ENCODE measurements at places on chromosomes 16 and 17.

DNA sequence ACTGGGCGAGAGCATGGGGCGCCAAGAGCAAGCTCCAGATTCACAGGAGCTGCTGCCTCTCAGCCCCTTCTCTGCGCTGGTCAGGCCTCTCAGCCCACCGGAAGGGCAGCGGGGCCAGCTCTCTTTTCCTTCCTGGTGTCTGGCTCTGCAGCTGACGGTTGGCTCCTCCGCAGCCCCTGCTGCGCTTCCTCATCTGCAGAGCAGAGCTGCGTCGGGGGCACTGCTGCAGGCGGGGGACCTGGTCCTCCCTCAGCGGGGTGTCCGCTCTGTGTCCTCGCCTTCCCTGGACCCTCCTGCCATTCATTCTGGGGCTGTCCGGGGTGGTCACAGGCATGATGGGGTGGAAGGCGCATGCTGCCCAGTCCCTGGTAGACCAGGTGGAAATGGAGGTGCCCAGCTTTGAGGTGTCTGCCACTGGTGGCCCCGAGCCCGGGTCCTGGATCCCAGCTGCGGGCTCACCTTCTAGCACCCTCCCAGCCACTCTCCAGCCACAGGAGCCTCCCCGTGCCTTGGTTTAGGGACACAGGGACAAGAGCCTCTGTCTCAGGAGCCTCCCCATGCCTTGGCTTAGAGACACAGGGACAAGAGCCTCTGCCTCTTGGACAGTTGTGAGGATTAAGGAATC is 84.8 kb downstream of the IRF8 start:
- DNase-seq = no peak

DNA sequence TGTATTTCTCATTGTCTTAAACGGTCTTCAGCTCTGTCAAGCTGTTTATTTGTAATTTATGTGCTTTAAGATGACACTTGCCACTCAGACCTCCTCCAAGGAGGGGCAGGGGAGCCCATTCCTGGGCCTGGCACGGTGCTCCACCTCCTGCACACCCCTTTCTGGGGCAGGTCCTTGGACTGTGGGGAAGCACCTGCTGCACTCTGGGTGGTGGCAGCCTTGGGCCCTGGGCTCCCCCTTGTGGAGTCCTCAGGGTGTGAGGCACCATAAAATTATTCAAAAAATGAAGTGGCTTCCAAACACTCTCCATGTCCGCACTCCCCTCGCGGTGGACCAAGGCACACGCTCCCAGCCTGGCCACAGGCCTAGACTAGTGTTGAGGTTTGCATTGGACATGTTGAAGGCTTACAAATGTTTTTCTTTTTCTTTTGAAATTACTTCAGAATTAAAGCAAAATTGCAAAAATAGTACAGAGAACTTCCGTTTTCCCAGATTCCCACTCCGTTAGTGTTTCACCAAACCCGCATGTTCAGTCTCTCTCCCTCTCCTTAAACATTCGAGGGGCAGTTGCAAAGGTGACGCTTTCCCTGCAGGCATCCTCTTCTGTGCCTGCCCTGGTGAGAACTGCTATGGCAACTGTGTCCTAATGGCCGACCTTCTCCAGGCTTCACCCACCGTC is 32.4 kb downstream of the FOXK2 start:
- DNase-seq = peak; percentile 44

- no peak for DNase-seq
These were observed 42.8 kb downstream of the PRAC1 start for GRCh38 chr17:48679385-48680096.

DNA sequence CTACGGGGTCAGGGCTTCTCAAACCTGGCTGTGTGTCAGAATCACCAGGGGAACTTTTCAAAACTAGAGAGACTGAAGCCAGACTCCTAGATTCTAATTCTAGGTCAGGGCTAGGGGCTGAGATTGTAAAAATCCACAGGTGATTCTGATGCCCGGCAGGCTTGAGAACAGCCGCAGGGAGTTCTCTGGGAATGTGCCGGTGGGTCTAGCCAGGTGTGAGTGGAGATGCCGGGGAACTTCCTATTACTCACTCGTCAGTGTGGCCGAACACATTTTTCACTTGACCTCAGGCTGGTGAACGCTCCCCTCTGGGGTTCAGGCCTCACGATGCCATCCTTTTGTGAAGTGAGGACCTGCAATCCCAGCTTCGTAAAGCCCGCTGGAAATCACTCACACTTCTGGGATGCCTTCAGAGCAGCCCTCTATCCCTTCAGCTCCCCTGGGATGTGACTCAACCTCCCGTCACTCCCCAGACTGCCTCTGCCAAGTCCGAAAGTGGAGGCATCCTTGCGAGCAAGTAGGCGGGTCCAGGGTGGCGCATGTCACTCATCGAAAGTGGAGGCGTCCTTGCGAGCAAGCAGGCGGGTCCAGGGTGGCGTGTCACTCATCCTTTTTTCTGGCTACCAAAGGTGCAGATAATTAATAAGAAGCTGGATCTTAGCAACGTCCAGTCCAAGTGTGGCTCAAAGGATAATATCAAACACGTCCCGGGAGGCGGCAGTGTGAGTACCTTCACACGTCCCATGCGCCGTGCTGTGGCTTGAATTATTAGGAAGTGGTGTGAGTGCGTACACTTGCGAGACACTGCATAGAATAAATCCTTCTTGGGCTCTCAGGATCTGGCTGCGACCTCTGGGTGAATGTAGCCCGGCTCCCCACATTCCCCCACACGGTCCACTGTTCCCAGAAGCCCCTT is 10.9 kb downstream of the STH start:
- DNase-seq = no peak

- no peak for DNase-seq
These were observed 53.6 kb downstream of the WNT3 start for GRCh38 chr17:46764709-46765401.

DNA sequence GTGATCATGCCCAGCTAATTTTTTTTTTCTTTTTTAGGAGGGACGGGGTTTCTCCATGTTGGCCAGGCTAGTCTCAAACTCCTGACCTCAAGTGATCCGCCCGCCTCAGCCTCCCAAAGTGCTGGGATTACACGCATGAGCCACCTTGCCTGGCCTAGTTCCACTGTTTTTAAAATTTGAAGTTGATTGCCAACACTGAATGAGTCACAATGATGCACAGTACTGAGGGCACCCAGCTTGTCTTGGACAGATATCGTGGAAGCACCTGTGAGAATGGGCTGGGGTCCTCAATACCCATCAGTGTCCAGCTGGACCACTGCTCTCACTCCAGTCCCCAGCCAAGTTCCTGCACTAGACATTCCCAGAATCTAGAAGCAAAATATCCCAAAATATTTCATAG is 2.5 kb downstream of the KNOP1 start:
- DNase-seq = no peak

- no peak for DNase-seq
These were observed 1.9 kb downstream of the CDK5R1 start for GRCh38 chr17:32488604-32489180.

GRCh38 chr16:54165174-54165911 is 121.2 kb downstream of the IRX3 start:
- no peak for DNase-seq

GRCh38 chr17:49480836-49481615 is 14.1 kb upstream of the NGFR start:
- DNase-seq = no peak

DNA sequence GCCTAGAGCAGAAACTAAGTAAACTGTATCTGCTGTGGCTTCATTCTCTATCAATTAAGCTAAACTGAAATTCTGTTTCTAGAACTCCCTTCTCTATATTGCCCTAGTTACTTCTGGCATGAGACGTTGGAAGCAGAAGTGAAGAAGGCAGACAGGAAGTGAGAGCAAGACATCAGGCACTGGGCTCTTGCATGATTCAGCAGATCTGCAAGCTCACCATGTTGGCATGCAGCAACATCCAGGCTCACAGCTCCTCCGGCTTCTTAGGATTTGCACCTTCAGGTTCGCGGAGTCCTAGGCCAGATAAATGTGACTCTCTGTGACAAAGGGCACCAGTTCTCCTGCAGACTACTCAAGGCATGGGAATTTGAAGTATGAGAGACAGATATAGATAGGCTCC is 148.3 kb downstream of the CDH8 start:
- DNase-seq = no peak

- DNase-seq = peak; percentile 63
These were observed 46.7 kb upstream of the LHX1 start for GRCh38 chr17:36890398-36891168.

- DNase-seq = no peak
These were observed 10.5 kb downstream of the SLC13A5 start for GRCh38 chr17:6702567-6703215.

DNA sequence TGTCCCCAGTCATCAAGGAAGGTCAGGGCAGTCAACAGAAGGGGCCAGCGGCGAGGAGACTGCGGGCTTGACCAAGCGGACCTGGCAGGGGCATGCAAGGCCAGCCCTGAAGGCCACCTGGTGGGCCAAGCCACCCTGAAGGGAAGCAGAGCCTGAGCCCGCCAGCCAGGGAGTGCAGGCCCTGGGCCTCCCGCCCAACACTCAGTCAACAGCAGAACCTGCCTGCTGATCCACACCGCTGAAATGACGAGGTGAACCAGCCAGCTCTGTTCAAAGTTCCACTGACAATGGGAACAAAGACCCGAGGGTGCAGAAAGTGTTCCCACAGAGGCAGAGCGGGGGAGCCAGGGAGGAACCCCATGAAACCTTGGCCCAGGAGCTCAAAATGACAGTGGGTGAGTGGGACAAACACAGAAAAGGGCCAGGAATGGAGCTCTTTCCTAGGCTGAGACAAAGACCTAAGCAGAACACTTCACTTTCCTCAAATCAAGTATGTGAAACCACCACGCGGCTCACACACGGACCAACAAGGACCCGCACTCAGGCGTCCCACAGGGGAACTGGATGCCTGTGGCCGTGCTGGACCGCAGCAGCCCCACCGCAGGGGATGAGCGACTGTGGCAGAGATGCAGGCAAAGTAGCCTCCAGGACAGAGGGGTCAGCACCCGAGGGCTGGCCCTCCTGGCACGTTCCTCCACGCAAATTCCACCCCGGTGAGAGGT is 12.0 kb downstream of the AXIN1 start:
- no peak for DNase-seq

DNA sequence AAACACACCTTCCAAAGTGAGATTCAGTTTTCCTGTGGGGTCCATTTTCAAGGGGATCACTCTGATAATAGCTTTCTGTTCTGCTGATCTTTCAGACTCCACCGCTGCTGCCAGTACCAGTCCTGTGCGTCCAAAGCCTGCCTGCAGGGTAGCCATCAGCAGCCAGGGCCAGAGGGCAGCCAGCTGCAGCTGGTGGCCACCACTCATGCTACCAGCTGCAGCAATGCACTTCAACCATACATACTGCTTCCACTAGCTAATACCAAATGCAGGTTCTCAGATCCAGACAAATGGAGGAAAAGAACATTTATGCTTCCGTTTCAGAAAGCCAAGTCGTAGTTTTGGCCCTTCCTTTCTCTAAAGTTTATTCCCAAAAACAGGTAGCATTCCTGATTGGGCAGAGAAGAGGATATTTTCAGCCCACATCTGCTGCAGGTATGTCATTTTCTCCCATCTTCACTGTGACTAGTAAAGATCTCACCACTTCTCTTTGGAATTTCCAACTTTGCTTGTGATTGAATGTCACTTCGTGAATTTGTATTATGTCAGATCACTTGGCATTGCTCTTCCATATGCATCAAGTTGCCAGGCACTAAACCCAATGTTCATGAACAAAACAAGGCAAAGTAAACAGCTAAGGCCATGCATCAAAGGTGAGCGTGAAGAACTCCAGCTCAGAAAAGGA is 1.8 kb downstream of the RNF43 start:
- DNase-seq = no peak

- DNase-seq = peak; percentile 71
These were observed 324.7 kb downstream of the BCAS3 start for GRCh38 chr17:61002316-61002736.

DNA sequence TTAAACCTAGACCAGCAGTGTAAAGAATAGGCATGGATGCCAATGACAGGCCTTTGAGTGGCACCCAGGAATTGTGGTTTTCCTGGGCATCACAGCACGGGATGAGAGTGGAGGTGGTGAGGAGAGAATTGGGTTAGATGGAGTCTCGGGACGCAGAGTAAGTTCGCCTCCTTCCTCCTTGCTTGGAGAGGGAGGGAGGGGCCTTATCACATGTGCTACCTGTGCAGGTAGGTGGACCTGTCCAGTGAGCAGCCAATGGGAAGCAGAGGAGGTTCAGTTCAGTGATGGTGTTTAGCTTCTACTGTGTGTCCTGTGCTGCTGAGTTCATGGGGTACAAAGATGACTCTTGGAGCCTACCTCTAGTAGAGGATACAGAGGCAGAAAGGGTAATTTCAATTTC is 14.9 kb downstream of the YPEL2 start:
- DNase-seq = no peak

GRCh38 chr16:90081606-90081970 is 4.5 kb upstream of the PRDM7 start:
- DNase-seq = peak; percentile 59

DNA sequence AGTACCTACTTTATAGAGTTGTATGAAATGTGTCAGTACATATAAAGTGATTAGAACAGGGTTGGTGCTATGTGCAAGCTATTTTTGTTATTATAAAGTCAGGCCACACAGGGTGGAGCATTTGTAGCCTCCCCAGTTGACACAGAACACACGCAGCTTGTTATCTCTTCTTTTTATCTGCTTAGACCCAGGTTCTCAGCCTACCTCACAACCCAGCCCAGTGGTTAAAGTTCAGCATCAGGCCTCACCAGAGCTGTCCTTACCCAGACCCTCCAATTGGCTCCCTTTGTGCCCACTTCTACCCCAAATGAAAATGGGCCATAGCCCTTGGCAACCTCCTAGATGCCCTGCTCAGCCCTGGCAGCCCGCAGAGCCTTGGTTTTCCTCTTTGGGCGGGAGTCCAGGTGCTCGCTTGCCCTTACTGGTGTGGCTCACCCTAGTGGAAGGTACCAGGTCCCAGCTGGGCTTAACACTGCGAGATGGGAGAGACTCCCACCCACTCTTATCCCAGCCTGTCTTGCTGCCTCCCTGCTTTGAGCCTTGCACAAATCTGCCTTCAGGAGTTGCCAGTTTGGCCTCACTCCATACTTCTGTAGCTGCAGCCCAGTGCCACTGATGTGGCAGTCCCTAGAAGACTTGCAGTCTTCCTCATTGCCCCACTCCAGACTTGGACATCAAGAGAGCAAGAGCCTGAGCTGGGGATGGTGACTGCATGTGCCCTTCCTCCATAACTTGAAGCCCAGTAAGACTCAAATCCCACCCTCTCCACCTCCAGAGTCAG is 1.1 kb upstream of the PIGS start:
- DNase-seq = no peak

DNA sequence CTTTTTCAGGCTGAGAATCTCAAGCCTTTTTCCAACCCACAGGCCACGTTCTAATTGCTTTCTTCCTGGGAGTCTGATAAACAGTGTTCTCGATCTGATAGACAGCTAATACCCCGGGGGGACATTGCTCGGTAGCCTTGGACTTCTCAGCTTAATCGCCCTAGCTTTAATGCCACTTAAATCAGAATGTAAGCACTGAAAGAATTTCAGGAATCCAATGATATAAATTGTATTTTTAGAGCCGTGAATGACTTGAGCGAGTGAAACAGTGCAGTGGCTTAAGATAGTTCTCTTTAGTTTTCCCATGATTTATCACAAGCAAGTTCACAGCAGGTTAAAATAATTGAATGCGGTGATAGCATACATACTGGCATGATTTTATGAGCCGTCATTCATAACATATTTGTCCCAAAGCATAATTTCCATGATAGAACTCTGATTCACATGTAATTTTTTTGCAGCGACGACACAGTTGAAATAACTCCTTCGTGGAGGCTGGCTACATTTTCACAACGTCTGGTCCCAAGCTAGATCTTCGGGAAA is 116.1 kb upstream of the MYOCD start:
- no peak for DNase-seq

All from NCI-H524 (cell line).